ENCODE measurements at places on chromosomes 4 and X.

- no peak for DNase-seq
These were observed 58.0 kb upstream of the FRMPD4 start for GRCh38 chrX:12080265-12080664.

DNA sequence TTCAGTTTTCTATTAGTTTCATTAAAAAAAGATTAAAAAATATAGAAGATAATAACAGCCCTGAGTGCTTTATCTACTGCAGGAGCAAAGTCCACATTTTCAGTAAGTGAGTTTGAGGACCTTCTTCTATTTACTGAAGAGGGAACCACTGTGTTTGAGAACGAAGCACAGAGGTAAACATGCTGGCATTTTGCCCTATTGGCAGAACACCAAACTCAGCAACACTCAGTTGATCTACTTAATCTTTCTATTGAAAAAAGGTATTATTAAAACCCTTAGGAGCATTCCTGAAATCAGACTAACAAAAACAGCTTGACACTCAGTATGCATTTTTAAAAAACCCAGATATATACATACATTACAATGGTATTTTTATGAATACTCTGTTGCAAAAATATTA lies 1496.7 kb downstream of the TECRL start:
- no peak for DNase-seq

GRCh38 chrX:1330605-1331004 lies 6.0 kb upstream of the IL3RA start:
- DNase-seq: no peak

DNA sequence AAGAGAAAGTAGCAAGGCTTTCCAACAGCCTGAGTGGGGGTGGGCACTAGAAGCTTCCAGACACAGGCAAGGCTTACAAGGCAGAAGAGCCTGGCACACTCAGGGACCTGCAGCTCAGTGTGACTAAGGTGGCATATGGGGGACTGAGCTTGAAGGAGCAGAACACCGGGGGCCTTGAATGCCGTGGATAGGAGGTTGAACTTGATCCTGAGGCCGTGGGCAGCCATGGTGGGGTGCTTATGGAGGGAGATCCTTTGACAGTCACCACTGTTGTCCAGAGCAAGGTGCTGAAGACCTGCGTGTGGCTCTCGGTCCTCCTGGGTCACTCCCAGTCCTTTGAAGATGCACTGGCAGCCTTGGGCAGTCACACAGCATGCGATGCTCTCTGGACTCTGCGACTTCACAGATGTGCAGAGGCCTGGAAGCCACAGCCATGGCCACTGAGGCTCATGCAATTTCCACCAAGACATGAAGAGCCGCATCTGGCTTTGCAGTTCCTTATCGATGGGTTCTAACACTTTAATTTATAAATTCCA lies 18.3 kb downstream of the C4orf50 start:
- no peak for DNase-seq

DNA sequence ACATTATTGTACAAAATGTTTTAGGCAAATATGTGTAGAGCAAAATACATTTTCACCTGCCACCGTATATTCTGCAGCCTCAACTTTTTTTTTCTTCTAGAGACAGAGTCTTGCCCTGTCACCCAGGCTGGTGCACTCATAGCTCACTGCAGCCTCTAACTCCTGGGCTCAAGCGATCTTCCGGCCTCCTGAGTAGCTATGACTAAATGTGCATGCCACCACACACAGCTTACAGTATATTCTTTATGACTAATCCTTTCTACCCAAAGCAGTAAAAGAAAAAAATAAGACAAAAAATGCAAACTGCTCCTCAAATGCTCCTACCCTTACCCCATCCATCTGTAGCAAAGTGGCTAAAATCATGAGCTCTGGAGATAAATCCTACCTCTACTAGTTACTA lies 426.3 kb downstream of the KCNIP4 start:
- no peak for DNase-seq

DNA sequence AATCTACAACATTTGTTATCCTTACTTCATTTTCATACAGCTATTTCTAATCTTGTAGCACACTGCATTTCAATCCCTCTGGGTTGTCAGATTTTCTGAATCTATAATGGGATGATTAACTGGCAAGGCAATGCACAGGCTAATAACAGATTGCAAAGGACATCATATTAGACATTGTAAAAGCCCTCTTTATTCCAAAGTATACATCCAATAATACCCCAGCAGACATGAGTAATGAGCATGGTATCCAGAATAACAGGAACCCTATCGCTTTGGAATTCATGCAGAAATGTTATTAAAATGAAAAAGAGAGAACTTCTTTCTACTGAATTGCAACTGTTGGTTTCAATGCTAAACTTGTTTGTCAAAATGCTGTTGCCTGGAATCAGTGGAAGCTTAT lies 122.9 kb downstream of the C4orf33 start:
- DNase-seq: no peak
